ENCODE measurements at places on chromosomes 5 and 9. TPM values are rescaled to one million over a fixed set of nuclear protein-coding genes. Genes with fewer than 3 reads are reported as not detected.

GRCh38 chr5:127934791-127935256 is 148.7 kb upstream of the SLC12A2 start:
- no peak for DNase-seq

DNA sequence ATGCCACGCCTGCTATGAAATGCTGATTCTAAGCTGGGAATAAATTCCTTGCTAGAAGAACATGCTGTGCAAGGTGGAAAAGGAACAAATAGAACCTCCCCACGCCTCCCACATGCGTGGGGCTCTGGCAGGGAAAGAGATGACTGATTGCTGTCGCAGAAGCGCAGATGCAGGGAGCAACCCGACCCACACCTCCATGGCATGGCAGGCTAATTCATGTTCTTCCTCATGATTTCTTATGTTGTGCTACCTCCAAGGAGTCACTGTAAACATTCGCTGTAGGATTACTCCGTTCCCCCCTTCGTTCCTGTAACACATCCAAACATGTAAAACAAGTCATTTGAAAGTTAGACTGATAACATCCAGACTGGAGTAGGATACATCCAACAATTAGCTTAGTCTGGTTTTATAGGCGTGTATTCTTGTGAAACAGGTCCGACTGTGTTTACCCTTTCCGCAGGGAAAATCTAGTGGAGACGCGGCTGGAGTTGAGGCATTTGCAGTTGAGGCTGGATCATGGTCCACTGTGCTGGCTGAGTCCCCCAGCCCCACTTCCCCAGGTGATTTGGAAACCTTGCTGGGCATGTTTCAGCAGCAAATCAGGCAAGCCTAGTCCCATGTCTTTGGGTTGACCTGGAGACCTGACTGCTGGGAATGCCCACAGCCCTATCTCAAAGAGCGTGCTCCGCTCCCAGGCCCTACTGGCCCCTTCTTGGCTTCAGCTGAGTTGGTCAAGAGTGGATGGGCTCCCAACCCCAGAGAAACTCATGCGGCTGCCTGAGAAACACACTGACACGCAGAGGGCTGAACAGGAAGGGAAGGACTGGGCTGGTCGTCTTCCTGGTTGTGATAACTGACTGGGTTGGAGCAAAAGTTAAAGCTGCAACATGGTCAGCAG is 24.8 kb upstream of the ANKRD33B start:
- no peak for DNase-seq

Gene RPL37
- 649 TPM for total RNA-seq

DNA sequence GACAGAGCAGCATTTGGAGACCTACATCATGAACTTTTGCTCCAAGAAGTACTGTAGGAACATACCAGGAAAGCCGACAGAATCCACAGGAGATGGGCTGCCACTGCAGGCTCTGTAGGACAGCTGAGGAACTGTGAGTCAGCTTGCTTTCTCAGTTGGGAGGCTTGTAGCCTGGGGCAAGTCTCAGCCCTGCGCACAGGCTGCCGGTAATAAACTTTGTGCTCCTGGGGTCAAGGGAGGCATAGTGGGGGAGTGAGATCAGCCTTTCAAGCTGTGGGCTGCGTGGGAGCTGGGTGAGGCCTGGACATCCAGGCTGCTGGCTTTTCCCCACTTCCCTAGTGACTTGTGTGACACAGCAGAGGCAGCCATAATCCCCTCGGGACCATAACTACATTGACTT is 718.0 kb upstream of the CDH10 start:
- DNase-seq, result no peak

DNA sequence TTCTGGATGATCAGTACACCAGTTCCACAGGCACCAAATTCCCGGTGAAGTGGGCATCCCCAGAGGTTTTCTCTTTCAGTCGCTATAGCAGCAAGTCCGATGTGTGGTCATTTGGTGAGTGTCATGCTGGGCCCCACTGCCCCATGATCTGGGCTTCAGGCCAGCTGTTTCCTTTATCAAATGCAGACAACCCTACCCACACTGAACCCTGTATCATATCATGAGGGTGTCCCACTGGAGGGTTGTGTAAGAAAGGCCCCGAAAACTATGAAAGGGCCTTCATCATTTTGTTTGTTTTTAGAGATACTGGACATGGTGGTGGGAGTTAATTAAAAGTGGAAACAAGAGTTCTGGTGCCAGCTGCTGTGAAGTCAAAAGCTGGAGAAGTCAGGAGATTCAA is 20.0 kb upstream of the CYFIP2 start:
- no peak for DNase-seq

- no peak for DNase-seq
These were observed 50.1 kb upstream of the CD180 start for GRCh38 chr5:67246546-67247268.

GRCh38 chr5:54764102-54765090 is 221.0 kb downstream of the ESM1 start:
- DNase-seq, result no peak

DNA sequence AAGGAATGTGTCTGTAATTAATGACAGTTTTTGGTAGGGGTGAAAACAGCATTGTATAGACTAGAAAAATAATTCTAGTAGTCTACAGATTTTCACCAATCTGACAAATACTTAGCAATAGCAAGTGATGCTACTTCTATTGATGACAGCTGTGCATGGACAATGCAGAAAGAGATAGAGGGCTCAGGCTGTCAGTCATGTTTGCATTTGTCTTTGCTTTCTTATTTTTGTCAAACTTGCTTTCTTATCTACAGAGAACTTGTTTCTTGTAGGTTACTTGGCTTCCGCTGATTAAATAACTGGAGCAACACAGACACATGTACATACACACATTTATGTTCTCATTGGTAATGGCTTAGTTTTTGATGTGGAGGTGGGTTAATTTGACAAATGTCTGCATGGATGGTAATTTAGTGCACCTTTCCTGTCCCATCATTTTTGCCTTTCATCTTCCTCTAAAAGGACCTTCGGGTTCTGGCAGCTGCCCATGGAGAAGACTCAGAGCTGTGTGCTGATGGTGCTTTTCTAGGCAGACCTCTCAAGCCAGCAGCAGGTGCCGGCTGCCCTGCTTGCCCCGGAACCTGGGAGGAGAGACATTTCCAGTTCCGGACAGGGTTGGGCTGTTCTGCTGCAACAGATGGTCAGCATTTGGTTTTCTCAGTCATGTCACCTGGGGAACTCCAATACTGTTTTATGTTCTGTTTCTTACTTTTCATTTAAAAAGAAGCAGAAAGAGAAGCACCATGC is 28.8 kb downstream of the CAMK4 start:
- DNase-seq, result no peak

DNA sequence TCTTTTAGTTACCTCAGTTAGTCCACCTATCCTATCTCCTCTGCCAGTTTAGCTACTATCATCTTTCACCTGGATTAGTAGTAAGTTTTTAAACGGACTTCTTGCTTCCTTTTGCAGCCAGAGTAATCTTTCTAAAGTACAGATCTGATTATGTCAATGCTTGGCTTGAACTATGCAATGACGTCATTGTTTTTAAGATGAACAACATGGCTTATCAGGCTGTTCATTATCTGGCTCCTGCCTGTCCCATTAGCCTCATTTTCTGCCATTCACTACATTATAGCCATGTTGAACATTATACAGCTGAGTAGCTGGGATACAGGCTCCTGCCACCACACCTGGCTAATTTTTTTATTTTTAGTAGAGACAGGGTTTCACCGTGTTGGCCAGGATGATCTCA is 98.7 kb downstream of the RANBP17 start:
- no peak for DNase-seq

- no peak for DNase-seq
These were observed 34.4 kb downstream of the FAM240B start for GRCh38 chr9:38685535-38685934.

Gene PLEKHG4B
- total RNA-seq, result 3.1 TPM

Gene PTAR1
- 83.3 TPM for total RNA-seq

- DNase-seq, result no peak
These were observed 62.6 kb downstream of the IL31RA start for GRCh38 chr5:55913466-55914413.

Gene FOXD4L3
- 1.4 TPM for total RNA-seq

- DNase-seq, result no peak
These were observed 8.1 kb upstream of the COL5A1 start for GRCh38 chr9:134633362-134634142.

DNA sequence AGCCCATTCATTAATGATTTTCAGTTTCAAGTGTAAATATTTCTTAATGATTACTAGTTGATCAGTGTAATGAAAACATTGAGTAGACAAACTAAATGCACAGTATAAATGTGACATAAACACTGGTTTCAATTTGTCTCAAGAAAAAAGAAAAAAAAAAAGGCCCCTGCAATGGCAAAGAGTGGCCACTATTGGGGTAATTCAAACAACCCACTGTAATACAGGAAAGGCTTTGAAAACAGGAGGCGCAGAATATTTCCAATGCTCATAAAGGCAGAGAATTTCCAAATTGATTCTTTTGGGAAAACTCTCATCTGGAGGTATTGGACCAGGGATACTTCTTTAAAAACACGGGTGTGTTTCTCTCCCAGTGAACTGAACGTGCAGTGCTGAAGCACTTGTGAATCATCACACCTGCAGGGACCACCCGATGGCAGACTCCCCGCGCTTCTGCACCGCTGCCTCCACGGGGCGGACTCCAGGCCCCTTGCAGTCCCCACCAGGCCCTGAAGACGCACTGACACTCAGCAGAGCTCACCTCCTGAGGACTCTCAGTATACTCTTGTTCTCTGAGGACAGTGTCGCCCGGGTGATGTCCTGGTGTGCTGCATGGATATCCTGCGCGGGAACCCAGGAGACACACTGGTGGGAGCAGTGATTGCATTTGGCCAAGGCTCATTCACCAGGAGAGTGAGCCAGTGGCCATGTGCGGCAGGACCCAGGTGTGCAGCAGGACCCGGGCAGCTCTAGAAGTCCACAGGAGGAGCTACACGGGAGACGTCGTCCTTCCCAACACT is 227.6 kb upstream of the IRX4 start:
- DNase-seq, result no peak

Gene PCDHB9
- total RNA-seq, result 1.9 TPM

Gene FOCAD
- total RNA-seq, result 52.5 TPM

- no peak for DNase-seq
These were observed 113.2 kb downstream of the TLE4 start for GRCh38 chr9:79684711-79685575.

DNA sequence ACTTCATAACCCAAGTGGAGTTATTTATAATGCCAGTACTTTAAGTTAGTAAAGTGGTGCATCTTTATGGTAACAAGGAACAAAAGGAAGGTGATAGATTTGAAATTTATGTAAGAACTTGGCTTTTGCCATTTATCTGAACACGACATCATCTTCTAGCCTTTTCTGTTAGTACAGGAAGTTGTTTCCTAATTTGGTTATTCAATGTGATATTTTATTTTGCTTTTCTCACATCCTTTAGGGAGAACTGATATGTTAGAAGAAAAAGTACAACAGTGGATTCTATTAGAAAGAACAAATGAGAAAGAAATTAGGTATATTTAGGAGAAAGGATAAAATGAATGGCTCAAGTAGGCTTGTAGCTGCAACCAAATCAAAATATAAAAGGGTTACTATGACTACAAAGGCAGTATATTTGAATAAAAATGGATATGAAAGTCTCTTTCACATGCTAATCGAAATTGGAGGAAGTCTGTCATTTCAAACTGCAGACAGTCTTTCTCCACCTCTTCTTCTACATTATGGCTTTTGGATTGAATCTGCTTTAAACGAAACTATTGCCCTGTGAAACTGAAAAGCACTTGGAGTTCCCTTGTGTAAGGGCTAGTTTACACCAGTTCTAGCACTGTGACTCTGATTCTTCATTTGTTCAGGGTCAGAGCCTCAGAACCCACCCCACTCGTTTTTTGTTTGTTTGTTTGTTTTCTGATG is 18.5 kb upstream of the SLC24A2 start:
- no peak for DNase-seq

Gene NRG2
- not detected for total RNA-seq

DNA sequence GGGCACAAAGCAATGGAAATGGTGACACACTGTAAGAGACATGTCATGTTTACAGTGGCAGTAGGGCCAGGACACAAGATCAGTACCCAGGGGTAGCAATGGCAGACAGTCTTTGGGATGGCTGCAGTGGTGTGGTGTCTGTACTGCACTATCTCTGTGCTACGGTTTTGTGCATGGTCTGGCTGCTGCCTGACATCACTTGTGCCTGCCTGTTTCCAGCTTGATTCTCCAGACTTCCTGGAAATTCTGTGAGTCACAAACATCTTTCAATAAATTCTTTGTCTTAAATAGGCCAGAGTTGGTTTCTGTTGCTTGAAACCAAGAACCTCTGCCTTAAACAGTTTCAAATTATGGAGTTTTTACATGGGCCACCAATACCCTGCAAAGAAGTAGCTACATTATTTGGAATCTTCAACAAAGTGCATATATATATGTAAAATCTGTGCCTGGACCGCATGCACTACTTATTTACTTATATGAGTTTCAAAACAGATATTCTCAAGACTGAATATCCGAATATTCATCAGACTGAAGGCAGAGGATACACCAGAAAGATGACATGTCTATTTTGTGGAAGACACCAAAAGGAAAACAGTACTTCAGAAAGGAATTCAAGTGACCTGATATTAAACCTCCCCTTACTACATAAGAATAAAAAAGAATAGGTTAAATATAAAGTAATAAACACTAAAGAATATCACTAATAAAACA is 188.1 kb downstream of the RFX3 start:
- peak; percentile 75 for DNase-seq

DNA sequence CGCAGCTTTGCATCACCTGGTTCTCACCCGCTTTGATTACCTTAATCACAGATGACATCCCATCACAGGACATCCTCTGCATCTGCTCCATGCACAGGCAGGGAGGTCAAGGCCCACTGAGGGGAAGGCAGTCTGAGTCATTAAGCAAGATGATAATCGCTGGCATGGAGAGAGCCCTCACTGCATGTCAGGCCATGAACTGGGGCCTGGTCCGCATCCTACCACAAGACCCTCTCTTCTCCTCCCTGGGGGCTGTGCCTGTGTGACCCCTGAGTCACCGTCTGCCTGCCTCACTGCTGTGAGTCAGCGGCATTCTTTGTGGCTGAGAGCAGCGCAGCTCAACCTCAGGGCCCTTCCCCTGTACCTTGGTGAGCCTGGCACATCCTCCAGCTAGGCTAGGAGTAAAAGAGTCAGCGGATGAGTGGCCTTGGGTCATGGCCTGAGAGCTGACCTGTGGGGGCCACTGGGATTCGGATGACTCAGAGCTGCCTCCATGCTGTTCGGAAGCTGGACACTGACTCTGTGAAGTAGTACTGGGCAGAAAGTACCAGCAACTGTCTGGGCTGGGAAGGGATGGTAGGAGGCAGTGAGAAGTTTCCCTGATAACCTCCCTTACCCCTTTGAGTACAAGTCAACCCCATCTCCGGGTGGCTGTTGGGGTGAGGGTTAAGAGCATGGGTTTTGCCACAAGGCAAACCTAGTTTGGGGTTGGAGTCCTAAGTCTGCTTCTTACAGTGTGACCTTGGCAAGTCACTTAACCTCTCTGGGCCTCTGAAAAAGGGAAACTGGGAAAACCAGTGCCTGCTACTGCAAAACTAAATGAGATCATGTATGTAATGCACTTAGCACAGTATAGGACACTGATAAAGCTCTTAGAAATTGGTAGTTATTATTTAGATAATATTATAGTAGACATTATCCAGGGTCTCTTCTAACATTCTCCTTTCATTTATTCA is 14.6 kb upstream of the ARSI start:
- DNase-seq, result peak; percentile 86

Measured in umbilical cord (tissue), 2 donors.